ENCODE measurements at places on chromosomes 4 and X.

DNA sequence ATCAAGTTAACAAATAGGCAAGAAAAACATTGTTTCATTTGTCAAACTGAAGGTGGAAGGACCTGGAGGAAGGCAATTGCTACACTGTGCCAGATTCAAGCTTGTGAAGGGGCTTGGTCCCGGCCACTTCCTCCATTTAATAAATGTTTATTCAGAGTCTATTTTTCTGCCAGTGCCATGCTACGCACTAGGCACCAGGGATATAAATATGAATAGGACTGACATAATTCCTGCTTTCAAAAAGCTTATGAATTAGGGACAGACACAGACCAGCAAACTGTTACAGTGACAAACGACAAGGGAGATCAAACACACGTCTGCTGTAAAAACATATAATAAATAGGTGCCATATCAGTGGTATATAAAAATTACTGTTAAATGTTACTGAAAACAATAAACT, 571 bp downstream of the TLR6 start:
- DNase-seq = no peak

- DNase-seq = no peak
Measured at GRCh38 chr4:169952236-169953002, 73.8 kb downstream of the MFAP3L start.

GRCh38 chr4:56224641-56225040, 162.7 kb downstream of the AASDH start:
- no peak for DNase-seq

DNA sequence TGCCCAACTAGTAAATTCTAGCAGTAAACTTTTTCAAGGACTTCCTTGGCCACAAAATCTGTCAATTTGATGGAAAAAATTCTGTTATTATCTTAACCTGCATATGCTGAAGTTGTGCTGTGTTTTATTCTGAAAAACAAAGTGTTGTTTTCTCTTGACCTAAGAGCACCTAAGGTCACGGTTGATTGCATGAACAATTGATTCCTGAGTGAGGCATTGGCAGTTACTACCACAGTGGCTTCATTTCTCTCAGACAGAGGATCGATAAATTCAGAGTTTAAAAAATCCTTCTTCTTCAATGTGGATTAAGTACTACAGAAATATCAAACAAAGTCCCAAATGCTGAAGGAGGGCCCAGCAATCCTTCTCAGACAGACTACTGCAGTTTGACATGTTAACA, 6.2 kb downstream of the HDAC8 start:
- no peak for DNase-seq

- no peak for DNase-seq
Measured at GRCh38 chr4:136863756-136864155, 668.5 kb downstream of the PCDH18 start.

- no peak for DNase-seq
Measured at GRCh38 chr4:16122308-16122711, 38.5 kb upstream of the PROM1 start.

DNA sequence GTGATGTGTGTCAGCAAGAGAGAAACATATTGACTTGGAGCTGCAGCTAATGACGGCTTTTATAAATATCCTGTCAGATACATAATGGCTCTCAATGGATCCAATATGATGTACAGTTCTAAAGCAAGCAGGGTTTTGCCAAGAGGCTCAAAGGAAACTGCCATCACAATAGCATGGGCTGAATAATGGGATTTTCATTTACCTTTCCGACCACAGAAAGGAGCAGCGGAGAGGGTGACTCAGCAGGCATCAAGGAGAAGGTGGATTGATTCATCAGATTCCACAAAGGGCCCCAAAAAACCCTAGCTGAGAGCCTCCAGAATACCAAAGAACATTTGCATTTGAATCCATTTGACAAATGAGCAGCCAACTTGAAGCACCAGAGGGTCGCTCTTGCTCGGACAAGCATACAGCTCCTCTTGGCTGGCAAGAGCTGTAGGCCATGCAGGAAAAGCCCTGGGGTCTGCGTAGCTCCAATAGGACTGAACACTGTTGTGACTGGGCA, 355.7 kb upstream of the NOCT start:
- DNase-seq = no peak

DNA sequence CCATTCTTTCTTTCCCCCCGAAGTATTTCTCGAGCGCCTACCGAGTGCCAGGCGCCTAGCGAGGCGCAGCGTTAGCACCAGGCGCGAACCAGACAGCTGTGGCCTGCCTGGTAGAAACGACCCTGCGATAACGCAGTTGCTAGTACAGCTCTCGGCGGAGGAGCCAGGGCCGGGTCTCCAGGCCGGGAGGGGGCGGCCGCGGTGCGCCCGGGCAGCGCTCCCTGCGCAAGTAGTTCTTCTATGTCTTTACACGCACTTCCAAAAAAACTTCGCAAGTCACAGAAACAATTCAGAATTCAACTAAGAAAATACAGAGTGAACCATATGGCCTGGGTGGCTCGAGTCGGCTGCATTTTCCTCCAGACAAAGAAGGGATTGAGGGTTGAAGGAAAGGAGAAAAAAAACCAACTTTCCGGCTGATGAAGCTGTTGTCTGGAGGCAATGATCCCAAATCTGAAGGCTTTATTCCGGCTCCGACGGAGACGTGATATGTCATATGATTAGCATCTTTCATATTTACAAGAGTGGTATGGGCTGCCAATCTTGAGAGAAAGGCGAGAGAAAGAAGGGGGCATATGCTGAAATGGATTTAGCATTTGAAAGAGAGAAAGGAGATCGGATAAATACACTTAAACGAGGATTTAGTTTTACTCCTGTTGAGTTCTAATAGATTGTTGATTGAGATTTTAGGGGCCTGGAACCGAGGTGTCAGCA, 7.2 kb upstream of the NEUROG2 start:
- no peak for DNase-seq

DNA sequence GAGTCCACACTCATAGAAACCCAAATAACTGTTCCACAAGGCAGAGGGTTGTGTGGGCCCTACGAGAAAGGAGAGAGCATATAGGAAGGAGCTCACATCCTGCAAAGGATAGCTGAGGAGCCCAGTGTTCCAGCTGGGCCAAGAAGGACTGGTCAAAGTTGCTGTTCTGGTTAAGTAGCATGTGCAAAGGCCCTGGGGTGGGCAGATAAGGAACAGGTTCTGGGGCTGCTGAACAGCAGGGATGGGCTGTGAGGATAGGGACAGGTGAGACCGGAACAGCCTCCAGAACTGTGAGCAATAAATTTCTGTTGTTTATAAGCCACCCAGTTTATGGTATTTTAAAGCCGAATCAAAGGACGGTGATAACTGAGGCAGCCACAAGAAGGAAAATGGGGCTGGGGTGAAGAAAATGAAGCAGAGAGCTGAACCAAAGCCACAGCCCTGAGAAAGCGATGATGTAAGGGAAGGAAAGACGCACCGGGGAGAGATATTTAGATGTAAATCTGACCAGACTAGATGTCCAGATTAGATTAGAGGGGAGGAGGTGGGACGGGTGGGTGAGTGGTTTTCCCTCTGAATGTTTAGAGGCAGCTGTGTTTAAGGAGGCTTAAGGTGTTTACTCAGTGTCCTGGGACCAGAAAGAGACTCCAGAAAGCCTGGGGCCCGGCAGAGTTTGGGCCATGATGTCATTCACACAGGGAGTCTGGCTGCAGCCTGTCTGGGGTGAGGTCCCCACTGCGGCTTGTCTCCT, 180.8 kb upstream of the BCOR start:
- no peak for DNase-seq

GRCh38 chrX:19758539-19758938, 128.9 kb downstream of the SH3KBP1 start:
- DNase-seq = no peak

DNA sequence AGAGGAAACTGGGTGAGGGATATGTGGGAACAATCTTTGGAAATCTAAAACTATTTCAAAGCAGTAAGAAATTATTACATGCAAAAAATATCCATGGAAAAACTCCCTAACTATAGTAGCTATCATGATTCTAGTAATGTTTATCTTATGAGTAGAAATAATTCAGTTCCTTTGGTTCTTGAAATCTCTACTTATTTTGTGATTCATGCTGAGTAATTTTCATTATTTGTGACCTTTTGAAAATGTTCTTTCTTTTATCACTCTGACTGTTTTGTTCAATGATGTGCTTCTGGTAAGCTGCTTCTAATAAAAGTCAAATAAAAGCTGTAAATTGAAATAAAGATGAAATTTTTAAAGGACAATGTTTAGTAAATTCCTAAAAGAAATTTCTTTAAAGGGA, 40.4 kb upstream of the MAGEB10 start:
- no peak for DNase-seq

DNA sequence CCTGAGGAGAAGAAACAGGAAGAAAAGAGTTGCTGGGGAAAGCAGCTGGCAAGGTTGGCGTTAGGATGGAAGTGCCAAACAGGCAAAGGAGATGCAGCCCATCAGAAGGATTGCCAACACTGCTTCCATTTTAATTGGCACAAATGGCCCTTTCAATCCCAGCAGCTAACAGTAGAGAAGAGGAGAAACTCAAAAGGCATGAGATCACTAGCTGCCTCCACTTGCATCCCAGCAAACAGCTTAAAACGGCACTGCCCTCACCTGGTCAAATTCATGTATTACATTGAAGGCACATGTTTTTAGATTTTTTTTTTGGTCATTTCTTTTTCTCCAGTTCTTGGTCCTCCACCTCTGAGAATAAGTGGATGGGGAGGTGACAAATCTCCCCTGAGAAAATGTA, 14.9 kb upstream of the LOC101059915 start:
- no peak for DNase-seq

- no peak for DNase-seq
Measured at GRCh38 chr4:42570221-42570620, 86.7 kb downstream of the ATP8A1 start.

GRCh38 chrX:34848281-34848680, 94.3 kb upstream of the FAM47B start:
- DNase-seq = no peak

DNA sequence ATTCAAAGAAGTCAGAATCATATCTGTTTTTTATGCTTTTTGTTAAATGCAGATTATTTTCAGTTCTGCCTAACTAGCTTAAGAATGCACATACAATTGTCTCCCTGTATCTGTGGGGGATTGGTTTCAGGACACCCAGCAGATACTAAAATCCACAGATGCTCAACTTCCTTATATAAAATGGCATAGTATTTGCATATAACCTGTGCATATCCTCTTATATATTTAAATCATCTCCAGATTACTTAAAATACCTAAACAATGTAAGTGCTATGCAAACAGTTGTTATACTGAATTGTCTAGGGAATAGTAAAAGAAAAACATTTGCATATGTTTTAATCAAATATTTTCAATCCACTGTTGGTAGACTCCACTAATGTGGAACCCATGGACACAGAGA, 279.4 kb downstream of the TMA16 start:
- DNase-seq = no peak

- no peak for DNase-seq
Measured at GRCh38 chr4:146916479-146917076, 29.1 kb downstream of the TTC29 start.

- DNase-seq = no peak
Measured at GRCh38 chr4:81152839-81153713, 61.9 kb downstream of the PRKG2 start.

DNA sequence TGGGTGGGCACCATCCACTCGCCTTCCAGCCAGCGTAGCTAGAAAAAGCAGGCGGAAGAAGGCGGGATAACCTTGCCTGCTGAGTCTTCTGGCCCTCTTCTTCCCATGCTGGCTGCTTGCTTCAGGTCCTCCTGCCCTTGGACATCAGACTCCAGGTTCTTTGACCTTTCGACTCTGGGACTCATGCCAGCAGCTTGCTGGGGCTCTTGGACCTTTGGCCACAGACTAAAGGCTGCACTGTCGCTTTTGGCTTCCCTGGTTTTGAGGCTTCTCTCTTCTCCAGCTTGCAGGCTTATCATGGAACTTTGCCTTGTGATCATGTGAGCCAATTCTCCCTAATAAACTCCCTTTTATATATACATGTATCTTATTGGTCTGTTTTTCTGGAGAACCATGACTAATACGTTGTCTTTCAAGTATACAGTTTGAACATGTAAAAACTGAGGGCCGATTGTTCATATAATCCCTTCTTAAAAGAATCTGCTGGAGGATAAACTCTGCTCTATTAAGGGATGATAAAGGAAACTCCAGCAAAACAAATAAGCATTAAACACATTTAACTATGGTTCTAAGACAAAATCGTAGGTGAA, 116.6 kb upstream of the LCORL start:
- no peak for DNase-seq

DNA sequence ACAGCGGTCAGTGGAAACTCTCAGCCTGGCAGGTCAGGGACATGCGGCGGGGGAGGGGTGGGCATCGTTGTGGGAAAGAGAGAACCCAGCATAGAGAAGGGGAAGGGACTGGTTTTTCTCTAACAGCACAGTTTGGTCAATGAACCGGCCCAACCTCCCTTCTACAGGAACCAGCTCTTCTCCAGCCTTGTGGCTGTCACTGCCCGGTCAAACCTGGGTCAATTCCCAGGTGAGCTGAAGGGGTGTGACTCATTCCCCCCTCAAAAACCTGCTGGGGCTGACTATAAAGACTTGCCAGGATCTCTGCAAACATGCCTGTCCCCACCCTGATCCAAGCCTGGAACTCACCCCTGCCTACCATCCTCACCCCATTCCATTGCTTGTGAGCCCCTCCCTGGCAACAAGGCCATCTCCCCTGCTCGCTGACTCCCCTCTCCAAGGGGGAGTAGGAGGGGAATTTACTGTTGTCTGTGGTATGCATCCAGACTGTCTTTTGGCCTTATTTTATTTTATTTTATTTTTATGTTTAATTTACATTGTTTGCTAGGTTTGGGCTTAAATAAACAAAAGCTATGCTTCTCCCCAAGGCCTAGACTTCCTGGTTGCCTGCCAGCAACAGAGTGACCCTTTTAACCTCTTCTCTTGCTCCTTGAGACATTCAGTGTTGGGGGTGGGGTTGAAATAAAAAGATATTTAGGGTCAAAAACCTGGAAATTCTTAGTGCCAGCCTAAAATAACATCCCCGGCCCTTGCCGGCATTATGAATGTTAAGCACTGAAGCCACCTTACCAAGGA, 49.6 kb downstream of the TSC22D3 start:
- DNase-seq = no peak
